Activated CD4-positive, alpha-beta T cell treated with anti-CD3 and anti-CD28 coated beads, Interleukin-2, amount 50 U/mL, for 4 hours (primary cell): ENCODE measurements at places on chromosomes 16 and 17.
A peak's percentile ranks its signal among the peaks of the same experiment; 100 is the strongest.

- DNase-seq: no peak
These were observed 272 bp downstream of the CCL2 start for GRCh38 chr17:34255381-34255732.

DNA sequence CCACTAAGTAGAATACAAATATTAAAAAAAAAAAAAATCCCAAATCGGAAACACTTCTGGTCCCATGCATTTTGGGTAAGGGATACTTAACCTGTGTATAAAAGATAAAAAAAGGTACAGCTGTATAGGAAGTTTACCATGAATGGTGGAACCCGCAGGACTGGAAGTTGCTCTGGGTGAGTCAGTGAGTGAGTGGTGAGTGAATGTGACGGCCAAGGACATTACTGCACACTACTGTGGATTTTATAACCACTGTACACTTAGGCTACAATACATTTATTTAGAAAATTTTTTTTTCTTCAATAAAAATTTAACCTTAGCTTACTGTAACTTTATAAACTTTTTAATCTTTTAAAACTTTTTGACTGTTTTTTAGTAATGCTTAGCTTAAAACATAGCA is 71.3 kb upstream of the BCAR1 start:
- DNase-seq: no peak

DNA sequence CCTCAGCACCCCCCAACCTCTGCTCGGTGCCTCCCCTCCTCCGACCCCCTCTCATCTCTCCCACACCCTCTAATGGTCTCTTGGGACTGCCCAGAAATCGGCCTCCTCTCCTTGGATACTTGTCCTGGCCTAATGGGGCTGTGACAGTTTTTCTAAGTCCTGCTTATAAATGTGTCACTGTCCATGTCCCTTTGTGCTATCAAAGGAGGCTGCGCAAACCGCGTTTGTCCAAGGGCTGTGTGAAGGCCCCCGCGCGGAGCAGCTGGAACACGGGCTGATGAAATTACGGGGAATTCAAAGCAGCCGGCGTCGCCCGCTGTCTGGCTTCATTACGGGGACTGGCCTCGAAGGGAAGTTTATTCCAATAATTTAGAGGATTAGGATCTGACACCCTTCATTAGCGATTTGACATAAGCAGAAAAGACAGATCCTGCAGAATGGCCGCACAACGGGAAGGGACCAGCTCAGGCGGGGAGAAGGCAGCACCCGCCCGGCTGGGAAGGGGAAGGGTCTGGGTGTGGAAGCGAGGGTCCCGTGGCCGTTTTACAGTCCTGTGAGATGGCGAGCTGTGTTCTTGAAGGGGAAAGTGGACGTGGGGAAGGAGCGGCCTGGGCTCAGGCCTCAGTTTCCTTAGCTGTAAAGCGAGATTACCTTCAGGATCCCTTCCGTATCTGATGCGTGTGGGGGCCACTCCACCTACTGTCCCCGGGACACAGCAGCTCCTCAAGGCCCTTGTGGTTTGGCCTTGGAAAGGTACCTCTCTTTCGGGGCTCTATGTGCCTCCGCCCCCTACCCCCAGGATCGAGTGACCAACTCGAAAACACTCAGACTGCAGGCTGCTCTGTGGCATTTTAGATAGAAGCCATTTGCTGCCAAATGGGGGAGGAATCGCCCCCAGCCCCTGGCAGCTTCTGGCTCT is 1.6 kb upstream of the WFIKKN2 start:
- DNase-seq: no peak

DNA sequence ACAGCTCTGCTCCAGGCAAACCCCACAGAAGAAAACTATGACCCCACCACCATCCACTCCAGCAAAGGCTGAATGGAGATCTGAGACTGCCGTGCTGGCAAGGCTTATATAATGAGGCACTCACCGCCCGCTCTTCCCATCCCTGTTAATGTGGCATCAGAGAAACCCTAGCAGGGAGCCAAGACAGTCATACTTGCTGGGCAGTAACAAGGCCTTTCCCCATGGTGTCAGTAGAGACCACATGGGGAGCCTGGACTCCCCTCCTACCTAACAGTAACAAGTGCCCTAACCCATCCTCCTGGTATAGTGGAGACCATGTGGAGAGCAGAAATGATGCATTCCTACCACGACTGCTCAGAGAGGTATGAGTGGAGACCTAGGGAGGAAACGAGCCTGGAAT is 235.2 kb downstream of the C16orf78 start:
- no peak for DNase-seq

DNA sequence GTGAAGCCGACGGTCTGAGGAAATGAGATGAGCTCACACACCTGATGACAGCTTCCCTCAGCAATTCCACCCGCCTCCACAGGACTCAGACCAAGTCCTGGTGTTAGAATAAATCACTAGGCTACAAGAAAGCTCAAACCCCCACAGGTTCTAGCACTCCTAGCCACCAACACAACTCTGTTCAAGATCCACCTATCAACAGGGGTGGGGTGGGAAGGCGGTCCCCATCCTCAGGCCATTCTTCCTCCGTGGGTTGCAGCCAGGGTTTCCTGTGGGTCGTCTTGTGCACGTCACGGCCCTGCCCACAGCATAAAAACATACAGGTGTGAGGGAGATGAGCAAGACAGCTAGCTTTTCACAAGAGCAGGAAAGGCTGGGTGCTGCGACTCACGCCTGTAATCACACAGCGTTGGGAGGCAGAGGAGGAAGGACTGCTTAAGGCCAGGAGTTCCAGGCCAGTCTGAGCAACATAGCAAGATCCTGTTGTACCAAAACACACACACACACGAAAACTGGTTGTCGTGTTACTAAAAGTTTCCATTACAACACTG is 81.1 kb downstream of the ANKRD11 start:
- DNase-seq: peak; percentile 47

DNA sequence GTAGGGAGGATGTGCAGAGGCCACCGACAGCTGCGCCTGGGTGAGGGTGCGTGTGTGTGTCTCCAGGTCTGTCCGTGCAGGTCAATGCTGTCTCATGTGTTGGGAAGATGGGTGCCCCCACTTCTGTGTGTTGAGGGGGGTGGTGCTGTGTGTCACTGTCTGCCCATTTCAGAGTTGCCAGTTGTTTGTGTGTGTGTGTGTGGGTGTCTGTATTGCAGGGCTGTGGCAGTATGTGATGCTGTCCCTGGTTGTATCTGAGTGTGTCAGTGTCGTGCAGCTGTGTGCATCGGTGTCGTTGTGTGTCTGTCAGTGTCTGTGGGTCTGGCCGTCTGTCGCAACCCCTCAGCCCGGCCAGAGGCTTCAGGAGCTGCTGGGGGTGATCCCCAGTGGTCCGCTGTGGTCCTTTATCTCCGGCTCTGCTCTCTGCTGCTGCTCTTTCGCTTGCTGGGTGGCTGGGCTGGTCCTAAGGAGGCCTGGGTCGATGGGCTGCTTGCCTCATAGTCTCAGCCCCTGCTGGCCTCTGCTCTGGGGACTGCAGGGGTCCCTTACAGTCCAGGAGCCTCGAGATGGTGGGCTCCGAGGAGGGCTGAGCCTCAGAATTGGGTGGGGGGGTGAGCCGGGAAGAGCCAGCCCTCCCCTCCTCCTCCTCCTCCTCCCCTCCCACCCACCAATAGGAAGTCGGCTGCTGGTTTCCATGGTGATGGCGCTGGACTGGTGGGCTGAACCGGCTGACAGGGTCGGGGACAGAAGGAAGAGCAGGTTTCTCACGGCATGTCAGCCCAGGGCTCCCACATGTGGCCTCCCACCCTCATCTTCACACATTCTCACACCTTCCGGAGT is at the start of gene TSPOAP1:
Gene TSPOAP1, minus strand, starts transcription at position 601 of the 840 bp plus-strand sequence. CDS start 875 bp downstream, outside the sequence.
- DNase-seq: peak; percentile 77

DNA sequence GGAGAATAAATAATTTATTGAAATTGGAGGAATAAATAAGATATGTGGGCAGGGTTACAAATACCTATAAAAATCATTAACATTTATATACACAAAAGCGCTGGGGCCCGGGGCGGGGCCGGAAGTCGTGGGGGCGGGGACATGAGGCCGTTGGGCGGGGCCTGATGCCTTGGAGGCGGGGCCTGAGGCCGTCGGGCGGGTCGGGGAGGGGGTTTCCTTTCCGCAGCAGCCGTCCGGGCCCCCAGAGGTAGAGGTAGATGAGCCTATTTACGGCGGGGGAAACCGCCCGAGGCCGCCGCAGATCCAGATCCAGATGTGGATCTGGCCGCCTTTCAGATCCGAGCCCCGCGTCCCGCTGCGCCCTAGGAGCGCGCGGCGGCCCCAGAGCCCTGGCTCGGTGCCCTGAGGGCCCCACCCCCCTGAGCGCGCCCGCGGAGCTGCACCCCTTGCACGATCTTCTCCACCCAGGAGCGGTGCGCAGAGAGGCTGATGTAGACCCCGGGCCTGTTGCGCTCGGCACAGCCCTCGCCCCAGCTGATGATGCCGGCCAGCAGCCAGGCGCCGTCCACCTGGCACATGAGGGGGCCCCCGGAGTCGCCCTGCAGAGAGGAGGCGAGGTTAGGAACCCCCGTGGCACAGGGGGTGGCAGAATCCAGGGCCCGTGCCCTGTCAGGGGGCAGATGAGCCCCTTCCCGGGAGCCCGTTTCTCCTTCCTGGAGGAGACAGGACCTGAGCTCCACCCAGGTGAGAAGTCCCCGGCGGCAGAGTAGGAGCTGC is 5.1 kb downstream of the PRSS22 start:
- DNase-seq: no peak
